ENCODE measurements at places on chromosomes 4 and X.

DNA sequence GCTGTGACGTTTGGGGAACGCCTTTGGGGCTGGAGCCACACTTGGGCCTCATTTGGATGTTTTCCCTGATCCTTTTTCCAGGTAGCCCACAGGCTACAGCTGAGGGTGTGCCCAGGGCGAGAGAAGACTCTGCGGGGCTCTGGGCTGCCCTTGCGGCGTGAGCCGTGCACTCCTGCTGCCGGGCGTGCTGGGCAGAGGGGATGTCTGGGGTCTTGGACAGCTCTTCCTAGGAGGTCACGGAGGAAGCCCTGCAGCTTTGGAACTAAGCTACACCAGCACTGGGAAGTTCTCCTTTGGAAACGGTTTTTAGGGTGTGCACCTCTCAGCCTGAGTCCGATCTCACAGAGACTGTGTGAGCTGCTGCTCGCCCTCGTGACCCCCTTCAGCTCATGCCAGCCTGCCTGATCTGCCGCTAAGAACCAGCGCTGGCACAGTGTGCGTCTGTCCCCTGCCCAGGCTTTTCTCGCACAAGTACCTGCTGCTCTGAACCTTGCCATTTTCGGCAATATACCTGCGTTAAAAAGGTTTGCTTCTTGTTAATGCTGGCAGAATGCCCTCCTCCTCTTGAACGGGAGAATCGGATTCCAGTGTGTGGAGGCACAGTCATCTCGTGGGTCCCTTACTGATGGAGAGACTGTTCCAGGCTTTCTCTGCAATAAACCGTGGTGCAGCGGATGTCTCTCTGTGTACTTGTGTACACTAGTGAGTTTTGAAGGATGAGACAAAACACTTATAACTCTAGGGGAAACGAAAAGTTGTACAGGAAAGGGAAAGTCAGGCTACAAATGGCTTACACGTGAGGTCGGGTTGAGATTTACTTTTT is 14.3 kb downstream of the MSANTD1 start:
- no peak for DNase-seq

DNA sequence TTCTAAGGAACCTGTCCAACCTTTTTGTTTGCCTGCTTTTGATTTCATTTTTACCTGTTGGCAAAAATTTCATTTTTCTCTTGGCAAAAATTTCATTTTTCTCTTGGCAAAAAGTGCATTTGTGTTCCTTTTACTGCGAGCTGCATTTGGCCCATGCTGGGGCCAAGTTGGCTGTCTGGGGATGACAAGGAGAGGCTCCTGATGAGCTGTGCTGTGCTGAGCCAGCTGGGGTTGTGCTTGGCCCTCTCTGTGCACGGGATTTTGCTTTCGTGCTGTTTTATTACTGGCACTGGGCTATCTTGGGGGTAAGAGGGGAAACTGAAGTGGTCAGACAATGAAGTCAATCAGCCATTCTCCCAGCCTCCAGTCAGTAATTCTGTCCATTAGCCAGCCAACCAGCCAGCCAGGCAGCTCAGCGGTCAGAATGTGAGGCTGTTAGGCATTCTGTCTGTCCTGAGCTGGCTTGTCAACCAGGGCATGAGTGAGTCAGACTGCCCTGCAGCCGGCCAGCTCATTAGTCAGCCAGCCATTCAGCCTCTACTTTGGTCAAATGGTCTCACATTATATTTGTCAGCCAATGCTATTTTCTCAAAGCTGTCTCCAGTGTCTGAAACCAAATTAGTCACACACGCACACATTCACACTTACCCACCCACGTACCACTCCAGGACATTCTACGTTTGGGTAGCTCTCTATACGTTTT is 56.9 kb upstream of the PRPS1 start:
- DNase-seq = no peak

- DNase-seq = no peak
Measured at GRCh38 chrX:153405426-153405825, 4.3 kb upstream of the PNMA6E start.

DNA sequence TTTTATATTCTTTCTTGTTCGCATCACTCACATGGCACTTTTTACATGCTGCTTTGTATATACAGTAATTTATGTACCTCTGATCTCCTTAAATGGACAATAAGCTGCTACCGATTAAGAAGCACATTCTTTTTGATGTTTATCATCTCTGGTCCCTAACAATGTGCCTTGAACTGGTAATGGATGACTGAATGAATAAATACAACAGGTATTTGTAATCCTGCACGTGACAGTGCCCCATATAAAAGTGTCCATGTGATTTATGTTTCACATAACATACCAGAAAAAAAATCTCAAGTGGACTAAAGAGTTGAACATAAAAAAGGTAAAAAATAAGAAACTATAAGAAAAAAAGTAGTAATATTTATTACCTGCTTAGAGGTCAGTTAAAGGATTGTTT is 7.7 kb upstream of the SLAIN2 start:
- no peak for DNase-seq

- DNase-seq = no peak
Measured at GRCh38 chrX:102849396-102849795, 87.7 kb upstream of the RAB40AL start.

All from cerebellar nuclear complex (tissue), 1 donor.